Nephron progenitor cell (in vitro differentiated cells): ENCODE measurements at places on chromosomes 7 and 10.

GRCh38 chr10:104614245-104614831 lies 26.8 kb upstream of the SORCS3 start:
- H3K4me3 ChIP-seq, result no peak overlapping the region
- no peak overlapping the region for H3K27ac ChIP-seq
- no peaks in the 10 kb centered on the region for H3K4me1 ChIP-seq
- no peaks in the 10 kb centered on the region for H3K36me3 ChIP-seq
- DNase-seq, result peak; percentile 18
- peaks cover 4% of the 10 kb centered on the region for H3K27me3 ChIP-seq

GRCh38 chr10:130637089-130637676 lies 501.0 kb downstream of the GLRX3 start:
- H3K27ac ChIP-seq, result no peak overlapping the region
- no peaks in the 10 kb centered on the region for H3K27me3 ChIP-seq
- no peak overlapping the region for H3K4me3 ChIP-seq
- H3K4me1 ChIP-seq, result peaks cover 21% of the 10 kb centered on the region
- DNase-seq, result no peak
- H3K36me3 ChIP-seq, result peaks cover 6% of the 10 kb centered on the region

DNA sequence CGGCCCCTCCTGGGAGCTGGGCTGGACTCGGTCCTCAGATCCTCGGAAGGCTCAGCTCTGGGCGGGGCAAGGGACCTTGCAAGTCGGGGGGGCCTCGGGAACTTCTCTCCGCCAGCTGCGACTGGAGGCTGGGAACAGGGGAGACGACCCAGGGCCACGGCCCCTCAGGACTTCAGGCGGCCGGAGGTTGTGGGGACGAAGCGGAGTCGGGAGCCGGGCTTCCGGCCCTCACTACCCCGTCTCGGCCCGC lies 2.6 kb downstream of the ADIRF start:
- peaks cover 53% of the 10 kb centered on the region for H3K4me1 ChIP-seq
- no peak overlapping the region for H3K27ac ChIP-seq
- peak overlapping the region; percentile 84 for H3K4me3 ChIP-seq
- H3K27me3 ChIP-seq, result peaks cover 31% of the 10 kb centered on the region

GRCh38 chr7:101977249-101977648 lies 159.8 kb downstream of the CUX1 start:
- H3K27ac ChIP-seq, result no peak overlapping the region
- no peak overlapping the region for H3K4me3 ChIP-seq
- peaks cover 42% of the 10 kb centered on the region for H3K36me3 ChIP-seq
- no peak for DNase-seq

DNA sequence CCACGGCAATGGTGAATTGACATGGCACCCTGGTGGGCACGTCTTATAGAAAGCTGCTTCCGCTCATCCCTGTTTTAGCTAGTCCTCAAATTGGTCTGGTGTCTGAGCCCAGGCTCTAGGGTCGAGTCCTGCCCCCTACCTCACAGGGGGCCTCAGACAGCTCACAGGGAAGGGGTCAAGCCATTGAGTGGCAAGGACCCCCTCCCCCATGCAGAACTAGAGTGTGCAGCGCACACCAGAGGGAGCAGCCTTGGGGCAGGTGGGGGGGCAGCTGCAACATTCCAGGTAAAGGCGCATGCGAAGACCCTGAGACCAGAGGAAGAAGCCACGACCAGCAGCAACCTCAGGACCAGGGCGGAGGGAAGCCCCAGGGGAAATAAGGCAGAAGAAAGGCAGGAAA lies 240.4 kb upstream of the PPP2R2D start:
- H3K4me1 ChIP-seq, result peaks cover 7% of the 10 kb centered on the region
- no peak overlapping the region for H3K27ac ChIP-seq
- no peaks in the 10 kb centered on the region for H3K36me3 ChIP-seq
- no peak for DNase-seq
- no peak overlapping the region for H3K4me3 ChIP-seq
- peaks cover 6% of the 10 kb centered on the region for H3K27me3 ChIP-seq

GRCh38 chr7:12610899-12611298 lies 40.4 kb downstream of the SCIN start:
- H3K27me3 ChIP-seq, result peaks cover 5% of the 10 kb centered on the region
- no peak for DNase-seq
- H3K4me3 ChIP-seq, result no peak overlapping the region

- H3K36me3 ChIP-seq, result no peaks in the 10 kb centered on the region
- H3K27me3 ChIP-seq, result peaks cover 16% of the 10 kb centered on the region
- DNase-seq, result no peak
- no peak overlapping the region for H3K27ac ChIP-seq
Measured at GRCh38 chr10:58963723-58964124, 212.7 kb upstream of the PHYHIPL start.

DNA sequence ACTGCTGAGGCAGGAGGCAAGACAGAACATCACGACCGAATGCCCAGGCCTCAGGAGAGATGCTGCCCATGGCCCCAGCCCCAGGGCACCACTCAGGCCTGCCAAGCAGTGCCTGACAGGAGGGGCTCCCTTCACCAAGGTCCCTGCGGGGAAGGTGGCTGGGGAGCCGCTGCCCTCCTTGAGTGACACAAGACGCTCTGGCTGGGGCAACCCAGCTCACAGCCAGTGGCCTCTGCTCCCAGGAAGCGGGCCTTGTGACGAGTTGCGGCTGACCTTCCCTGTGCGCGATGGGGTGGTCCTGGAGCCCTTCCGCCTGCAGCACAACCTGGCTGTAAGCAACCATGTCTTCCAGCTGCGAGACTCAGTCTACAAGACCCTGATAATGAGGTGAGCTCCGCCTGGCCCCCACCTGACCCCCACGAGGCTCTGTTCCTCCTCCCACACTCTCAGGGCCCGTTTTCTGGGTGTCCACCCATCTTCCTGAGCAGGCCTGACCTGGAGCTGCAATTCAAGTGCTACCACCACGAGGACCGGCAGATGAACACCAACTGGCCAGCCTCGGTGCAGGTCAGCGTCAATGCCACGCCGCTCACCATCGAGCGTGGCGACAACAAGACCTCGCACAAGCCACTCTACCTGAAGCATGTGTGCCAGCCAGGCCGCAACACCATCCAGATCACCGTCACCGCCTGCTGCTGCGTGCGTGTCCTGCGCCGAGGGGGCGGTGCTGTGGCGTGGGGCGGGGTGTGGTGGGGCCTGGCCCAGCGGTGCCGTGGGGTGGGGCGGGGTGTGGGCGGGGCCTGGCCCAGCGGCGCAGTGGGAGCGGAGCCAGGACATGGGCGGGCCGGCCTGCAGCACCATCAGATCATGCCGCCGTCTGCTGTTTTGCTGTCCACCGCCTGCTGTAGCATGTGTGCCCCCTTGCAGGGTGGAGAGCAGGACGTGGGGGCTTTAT lies 12.8 kb downstream of the ZMIZ2 start:
- peaks cover 3% of the 10 kb centered on the region for H3K27me3 ChIP-seq
- H3K36me3 ChIP-seq, result peaks cover 26% of the 10 kb centered on the region
- DNase-seq, result no peak
- H3K4me3 ChIP-seq, result no peak overlapping the region
- H3K27ac ChIP-seq, result no peak overlapping the region

DNA sequence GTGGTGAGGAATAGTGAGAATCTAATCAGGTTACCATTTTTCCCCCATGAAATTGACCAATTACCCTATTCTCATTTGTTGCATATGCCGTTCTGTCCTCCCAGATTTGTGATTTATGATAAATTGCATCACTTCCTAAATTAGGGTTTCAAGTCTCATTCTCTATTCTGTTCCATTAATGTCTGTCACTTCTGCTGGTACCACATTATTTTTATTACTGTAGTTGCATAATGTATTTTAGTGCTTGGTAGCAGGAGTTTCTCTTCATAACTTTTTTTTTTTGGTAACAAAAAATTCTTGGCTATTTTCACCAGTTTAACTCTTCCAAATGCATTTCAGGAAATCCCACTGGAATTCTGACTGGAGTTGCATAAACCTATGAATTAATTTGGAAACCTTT lies 44.0 kb upstream of the FAM133B start:
- H3K36me3 ChIP-seq, result peaks cover 7% of the 10 kb centered on the region
- no peak overlapping the region for H3K27ac ChIP-seq
- peaks cover 30% of the 10 kb centered on the region for H3K4me1 ChIP-seq
- DNase-seq, result no peak

DNA sequence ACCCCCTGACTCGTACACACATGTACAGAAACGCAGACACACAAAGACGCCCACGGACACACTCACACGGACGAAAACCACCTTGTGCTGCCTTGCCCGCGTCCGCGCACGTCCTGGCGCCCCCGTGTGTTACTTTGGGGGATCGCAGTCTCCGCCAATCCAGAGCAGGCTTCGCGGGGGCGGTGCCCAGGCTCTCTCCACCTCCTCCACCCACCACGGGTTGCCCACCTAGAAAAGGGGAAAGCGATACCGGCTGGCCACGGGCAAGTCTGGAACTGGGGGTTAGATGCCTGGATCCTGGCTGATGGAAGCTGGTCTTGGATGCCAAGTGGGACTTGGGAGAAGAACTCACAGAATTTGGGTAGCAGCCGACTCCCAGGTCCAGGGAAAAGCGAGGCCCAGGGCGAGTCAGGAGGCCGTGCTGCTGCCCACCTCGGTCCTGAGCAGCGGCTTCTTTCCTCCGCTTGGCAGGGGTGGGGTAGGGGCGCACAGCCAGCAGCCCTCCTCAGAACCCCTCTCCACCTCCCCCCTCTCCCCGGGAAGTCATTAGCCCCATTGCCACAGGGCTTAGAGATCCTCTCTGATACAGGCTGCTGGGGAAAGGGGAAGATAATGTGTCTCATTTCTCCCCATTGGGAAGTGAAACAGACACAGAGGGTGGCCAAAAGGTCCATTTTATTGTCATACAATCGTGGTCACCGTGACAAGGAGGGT lies 4.6 kb upstream of the VGF start:
- H3K27me3 ChIP-seq, result peaks cover 100% of the 10 kb centered on the region
- H3K36me3 ChIP-seq, result no peaks in the 10 kb centered on the region
- DNase-seq, result peak; percentile 93
- no peak overlapping the region for H3K4me3 ChIP-seq
- H3K4me1 ChIP-seq, result peaks cover 76% of the 10 kb centered on the region
- H3K27ac ChIP-seq, result no peak overlapping the region

DNA sequence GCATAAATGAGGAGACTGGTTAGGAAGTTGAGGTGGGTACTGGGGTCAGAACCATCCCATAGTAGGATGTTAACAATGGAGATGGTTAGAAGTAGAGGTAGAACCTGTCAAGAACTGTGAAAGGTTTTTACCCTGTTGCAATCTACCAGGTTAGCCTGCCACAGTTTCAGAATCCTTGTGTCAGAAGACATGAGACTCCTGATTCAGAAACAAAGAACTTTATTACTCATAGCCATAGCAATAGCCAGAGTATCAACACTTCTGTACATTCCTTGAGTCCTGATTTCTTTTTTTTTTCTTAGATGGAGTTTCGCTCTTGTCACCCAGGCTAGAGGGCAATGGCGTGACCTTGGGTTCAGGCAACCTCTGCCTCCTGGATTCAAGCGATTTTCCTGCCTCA lies 200.9 kb downstream of the GRM3 start:
- H3K4me1 ChIP-seq, result no peaks in the 10 kb centered on the region
- H3K4me3 ChIP-seq, result no peak overlapping the region
- H3K27ac ChIP-seq, result no peak overlapping the region
- H3K27me3 ChIP-seq, result no peaks in the 10 kb centered on the region
- H3K36me3 ChIP-seq, result no peaks in the 10 kb centered on the region

GRCh38 chr7:23963461-23964165 lies 253.6 kb downstream of the STK31 start:
- DNase-seq, result no peak
- peaks cover 7% of the 10 kb centered on the region for H3K27me3 ChIP-seq
- no peak overlapping the region for H3K4me3 ChIP-seq

- no peak overlapping the region for H3K4me3 ChIP-seq
- DNase-seq, result no peak
- H3K27me3 ChIP-seq, result peaks cover 6% of the 10 kb centered on the region
- H3K27ac ChIP-seq, result no peak overlapping the region
- H3K36me3 ChIP-seq, result no peaks in the 10 kb centered on the region
- no peaks in the 10 kb centered on the region for H3K4me1 ChIP-seq
Measured at GRCh38 chr10:266974-267425, 131.7 kb downstream of the ZMYND11 start.

- H3K4me3 ChIP-seq, result no peak overlapping the region
- H3K27me3 ChIP-seq, result peaks cover 4% of the 10 kb centered on the region
- peaks cover 73% of the 10 kb centered on the region for H3K4me1 ChIP-seq
- no peaks in the 10 kb centered on the region for H3K36me3 ChIP-seq
- no peak overlapping the region for H3K27ac ChIP-seq
Measured at GRCh38 chr7:28595801-28596200, 183.5 kb downstream of the CREB5 start.

GRCh38 chr10:60917331-60918280 lies 26.4 kb downstream of the RHOBTB1 start:
- peaks cover 13% of the 10 kb centered on the region for H3K4me1 ChIP-seq
- H3K27ac ChIP-seq, result no peak overlapping the region
- no peak overlapping the region for H3K4me3 ChIP-seq
- peaks cover 2% of the 10 kb centered on the region for H3K27me3 ChIP-seq
- peaks cover 39% of the 10 kb centered on the region for H3K36me3 ChIP-seq

DNA sequence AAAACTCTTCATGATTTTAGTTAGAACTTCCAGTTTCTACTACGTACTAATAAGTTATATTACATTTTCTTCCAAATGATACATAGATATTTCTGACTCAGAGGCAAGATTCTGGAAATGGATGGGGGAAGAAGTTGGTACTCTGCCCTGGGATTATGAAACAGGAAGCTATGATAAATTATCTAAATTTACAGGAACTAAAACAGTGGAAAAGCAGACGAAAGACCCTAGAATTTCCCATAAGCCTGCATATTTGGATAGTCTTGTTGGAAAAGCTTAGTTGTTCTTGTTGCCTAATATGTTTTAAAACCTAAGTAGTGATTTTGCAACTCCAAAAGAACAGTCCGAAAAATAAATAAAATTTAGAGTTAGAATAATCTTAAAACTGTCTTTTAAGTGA lies 21.8 kb downstream of the CFAP69 start:
- DNase-seq, result no peak
- H3K36me3 ChIP-seq, result no peaks in the 10 kb centered on the region
- no peak overlapping the region for H3K4me3 ChIP-seq
- no peak overlapping the region for H3K27ac ChIP-seq

GRCh38 chr7:18437101-18437500 lies 58.4 kb upstream of the HDAC9 start:
- H3K27ac ChIP-seq, result no peak overlapping the region
- no peaks in the 10 kb centered on the region for H3K36me3 ChIP-seq
- H3K27me3 ChIP-seq, result peaks cover 3% of the 10 kb centered on the region
- H3K4me1 ChIP-seq, result no peaks in the 10 kb centered on the region
- no peak for DNase-seq

DNA sequence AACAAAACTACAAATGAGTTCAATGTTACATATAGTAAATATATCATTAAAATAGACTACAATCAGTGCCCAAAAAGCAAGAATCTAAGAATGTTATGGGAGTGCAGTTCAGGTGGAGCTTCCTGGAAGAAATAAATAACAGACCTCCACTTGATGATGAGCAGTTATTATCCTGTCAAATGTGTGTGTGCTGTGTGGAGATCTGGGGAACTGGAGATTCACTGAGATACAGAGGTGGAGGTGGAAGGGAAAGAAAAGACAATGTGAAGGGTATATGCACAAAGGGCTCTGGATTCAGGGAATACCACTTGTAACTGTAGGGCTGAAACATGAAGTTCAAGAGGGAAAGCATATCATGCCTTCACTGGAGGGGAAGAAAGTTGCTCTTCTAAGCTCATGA lies 331.1 kb downstream of the SEMA3D start:
- no peaks in the 10 kb centered on the region for H3K36me3 ChIP-seq
- no peaks in the 10 kb centered on the region for H3K4me1 ChIP-seq
- H3K4me3 ChIP-seq, result no peak overlapping the region
- H3K27ac ChIP-seq, result no peak overlapping the region
- DNase-seq, result no peak

GRCh38 chr7:44559485-44559884 lies 14.2 kb downstream of the DDX56 start:
- no peak overlapping the region for H3K4me3 ChIP-seq
- H3K27ac ChIP-seq, result no peak overlapping the region
- no peak for DNase-seq
- H3K27me3 ChIP-seq, result peaks cover 19% of the 10 kb centered on the region
